GM12891 (cell line): ENCODE measurements at places on chromosomes 11 and 22.

DNA sequence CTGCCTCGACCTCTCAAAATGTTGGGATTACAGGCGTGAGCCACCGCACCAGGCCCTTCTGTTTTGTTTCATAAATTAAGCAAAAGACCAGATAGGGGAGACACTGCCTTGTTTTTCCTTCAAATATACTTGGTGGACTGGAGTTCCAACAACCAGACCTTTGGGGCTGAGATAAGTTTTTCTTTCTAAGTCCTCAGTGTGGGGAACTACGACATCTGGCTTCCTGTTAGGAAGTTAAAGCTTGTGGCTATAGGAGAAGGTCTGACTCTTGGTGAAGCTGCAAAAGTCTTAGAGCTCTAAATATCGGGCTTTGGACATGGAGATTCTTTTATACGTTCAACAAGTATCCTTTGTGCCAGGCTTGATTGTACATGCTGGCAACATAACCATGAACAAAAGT, 64.1 kb upstream of the EED start:
- no peak for DNase-seq

- DNase-seq = no peak
Observed at GRCh38 chr11:39960206-39960605, 1499.2 kb downstream of the LRRC4C start.

GRCh38 chr22:49322231-49322630, 505.4 kb downstream of the BRD1 start:
- no peak for DNase-seq

- DNase-seq = no peak
Observed at GRCh38 chr11:48169717-48170116, 46.9 kb upstream of the OR4B1 start.

DNA sequence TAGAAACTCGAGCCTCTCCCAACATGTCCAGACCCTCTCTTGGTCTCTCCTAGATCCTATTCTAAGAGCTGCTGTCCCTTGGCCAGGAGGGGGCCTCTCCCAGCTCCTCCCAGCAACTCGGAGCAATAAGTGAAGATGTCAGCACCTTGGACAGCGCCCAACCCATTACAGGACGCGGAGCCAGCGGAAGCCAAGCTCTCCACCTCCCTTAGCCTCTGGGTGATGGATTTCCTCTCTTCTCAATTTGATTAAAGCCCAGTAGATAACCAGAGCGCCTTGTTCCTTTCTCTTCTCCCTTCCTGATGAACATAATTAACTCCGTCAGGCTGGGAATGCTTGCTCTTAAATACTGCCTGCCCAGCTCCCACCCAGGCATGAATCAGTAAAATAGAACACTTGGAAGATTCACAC, 26.2 kb upstream of the TPBGL start:
- no peak for DNase-seq

- DNase-seq = peak; percentile 70
Observed at GRCh38 chr11:65558002-65558929, at the start of gene LTBP3. Gene LTBP3 (minus strand): TSS chr11:65558359. CDS start chr11:65557959, 400 bp downstream.

DNA sequence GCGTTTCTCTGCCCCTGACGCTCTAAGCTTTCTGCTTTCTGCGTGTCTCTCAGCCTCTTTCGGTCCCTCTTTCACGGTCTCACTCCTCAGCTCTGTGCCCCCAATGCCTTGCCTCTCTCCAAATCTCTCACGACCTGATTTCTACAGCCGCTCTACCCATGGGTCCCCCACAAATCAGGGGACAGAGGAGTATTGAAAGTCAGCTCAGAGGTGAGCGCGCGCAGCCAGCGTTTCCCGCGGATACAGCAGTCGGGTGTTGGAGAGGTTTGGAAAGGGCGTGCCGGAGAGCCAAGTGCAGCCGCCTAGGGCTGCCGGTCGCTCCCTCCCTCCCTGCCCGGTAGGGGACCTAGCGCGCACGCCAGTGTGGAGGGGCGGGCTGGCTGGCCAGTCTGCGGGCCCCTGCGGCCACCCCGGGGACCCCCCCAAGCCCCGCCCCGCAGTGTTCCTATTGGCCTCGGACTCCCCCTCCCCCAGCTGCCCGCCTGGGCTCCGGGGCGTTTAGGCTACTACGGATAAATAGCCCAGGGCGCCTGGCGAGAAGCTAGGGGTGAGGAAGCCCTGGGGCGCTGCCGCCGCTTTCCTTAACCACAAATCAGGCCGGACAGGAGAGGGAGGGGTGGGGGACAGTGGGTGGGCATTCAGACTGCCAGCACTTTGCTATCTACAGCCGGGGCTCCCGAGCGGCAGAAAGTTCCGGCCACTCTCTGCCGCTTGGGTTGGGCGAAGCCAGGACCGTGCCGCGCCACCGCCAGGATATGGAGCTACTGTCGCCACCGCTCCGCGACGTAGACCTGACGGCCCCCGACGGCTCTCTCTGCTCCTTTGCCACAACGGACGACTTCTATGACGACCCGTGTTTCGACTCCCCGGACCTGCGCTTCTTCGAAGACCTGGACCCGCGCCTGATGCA, at the start of gene MYOD1:
MYOD1 (plus strand) TSS at position 544 of the 910 bp plus-strand sequence; CDS start at position 756, 212 bp downstream.
- DNase-seq = no peak

DNA sequence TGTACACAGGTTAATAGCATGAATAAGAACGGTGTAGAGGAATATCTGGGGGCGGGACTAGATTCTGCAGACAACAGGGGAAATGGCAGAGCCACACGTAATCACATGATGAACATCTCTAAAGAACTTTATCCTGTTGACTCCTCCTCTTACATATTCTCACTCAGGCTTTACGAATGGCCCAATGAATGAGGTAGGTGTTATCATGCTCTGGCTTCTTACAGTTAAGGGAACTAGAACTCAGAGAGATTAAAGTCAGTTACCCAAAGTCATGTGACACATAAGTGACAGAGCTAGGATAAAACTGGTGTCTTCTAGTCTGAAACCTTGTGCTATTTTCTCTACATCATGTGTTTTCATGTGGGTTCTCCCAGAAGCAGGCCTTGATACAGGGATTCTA, 49.0 kb upstream of the BMAL1 start:
- no peak for DNase-seq

GRCh38 chr11:79189601-79190000, 251.2 kb downstream of the TENM4 start:
- DNase-seq = no peak

- DNase-seq = no peak
Observed at GRCh38 chr11:34134765-34135164, 29.3 kb downstream of the NAT10 start.

DNA sequence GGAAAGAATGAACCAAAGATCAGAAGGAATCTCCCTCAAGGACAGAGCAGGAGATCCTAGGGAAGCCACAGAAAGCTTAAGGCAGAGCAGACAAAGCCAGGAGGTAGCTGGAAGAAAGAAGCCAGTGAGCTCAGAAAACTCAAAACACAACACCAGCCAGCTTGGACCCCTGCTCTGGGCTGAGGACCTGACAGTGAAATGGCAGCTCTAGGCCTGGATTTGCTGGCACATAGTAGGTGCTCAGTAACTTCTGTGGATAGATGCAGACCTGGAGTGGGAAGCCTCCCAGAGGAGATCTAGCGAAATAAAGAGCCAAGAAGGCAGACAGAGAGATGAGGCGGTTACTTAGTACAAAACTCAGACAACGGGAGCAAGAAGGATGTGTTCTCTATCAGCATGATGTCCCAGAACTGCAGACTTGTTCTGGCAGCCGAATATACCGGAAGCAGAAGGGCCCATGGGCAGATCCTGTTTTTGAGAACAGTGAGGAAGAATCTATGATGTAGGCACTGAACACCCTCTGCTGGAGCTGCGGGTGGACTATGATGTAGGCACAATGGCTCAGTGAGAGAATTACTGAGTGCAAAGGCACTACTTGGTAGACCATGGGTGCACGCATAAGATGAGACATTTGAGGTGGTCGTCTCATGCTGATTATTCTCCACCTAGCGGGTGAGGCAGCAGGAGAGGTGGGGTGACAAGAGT, 4.8 kb downstream of the ROBO4 start:
- DNase-seq = peak; percentile 2

GRCh38 chr11:79439886-79440570, 802 bp downstream of the TENM4 start:
- DNase-seq = no peak

DNA sequence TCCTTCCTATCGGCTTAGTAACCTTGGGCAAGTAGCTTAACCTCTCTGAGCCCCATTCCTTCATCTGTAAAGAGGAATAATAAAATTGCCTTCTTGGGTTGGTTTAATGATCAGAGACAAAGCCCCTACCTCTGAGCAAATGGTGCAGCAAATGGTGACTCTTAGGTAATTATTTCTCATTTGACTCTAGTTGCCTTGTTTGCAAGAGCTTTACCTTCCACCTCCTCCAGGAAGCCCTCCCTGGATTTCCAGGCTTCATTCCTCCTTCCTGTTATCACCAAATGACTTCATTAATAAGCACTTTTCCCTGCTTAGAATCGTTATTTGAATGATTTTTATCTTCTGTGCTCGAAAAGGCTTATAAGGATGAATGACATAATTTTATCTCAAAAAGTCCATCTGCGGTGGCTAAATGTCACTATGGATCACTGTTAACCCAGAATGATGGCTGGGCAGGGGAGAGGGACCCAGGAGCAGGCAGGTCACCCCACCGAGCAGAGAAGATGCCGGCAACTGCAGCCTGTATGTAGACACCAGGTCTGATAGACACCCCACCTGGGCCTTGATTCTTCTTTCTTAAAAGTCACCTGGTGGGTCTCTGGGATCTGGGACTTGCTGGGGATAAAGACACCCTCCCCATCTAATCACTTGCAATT, 106.6 kb downstream of the TSPAN18 start:
- no peak for DNase-seq

DNA sequence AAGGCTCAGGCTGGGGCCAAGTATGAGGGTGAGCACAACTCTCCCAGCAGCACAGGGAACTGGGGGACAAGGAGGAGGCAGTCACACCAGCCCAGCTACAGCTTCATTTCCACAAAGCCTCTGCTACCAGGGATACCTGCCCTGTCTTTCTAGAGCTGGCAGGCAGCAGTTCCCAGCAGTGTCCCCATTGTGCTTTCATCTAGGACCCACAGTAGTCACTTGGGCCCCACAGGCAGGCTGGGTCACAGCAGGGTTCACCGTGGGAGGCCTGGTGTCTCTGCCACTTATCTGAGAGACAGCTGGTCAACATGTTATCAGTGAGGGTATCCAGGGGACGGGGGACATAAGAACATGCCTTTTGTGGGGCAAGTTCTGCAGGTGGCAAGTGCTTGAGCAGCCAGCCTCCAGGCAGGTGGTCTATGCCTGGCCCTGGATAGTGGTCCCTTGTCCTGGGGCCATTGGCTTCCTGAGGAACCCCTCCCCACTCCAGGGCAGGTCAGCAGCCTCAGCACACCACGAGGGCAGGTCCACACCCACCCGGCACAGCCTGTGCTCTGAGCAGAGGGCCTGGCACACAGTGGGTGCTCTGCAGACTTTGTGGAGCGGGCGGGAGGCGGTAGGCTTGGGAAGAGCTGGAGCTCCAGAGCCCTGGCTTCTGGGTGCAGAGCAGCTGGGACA, 29.9 kb downstream of the GNAZ start:
- no peak for DNase-seq

DNA sequence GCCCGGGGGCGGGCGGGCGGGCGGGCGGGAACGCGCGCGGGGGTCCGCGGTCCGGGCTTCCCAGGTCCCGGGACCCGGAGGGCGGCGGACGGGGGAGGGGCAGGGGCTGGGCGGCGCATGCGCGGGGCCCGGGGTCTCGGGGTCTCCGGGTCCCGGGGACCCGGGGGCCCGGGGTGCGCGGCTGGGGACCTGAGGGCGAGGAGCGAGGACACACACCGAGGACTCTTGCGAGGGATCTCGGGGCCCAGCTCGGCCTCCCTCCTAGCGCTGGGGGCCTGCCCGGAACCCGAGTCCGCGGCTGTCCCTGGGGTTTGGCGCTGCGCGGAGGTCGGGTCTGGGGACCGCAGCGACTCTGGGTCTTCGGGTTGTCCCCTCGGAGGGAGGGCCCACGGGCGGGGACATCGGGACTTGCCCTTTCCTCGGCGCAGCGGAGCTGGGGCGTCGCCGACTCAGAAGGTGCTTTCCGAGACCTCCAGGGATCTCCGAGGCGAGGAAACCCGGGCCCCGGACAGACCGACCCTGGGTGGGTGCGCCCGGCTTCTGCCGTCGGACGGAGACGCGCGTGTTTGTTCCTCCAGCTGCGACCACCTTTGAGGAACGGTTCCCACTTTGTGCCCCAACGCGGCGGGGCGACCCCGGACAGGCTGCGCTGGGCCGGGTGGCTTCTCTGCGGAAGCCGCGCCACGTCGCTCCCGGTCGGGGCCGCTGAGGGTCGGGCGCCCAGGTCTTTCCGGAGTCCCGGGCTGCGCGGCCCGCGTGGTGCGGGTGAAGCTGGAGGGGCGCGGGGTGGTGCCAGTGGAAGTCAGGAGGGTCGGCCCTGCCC, 540 bp downstream of the PPARA start:
- peak; percentile 74 for DNase-seq

DNA sequence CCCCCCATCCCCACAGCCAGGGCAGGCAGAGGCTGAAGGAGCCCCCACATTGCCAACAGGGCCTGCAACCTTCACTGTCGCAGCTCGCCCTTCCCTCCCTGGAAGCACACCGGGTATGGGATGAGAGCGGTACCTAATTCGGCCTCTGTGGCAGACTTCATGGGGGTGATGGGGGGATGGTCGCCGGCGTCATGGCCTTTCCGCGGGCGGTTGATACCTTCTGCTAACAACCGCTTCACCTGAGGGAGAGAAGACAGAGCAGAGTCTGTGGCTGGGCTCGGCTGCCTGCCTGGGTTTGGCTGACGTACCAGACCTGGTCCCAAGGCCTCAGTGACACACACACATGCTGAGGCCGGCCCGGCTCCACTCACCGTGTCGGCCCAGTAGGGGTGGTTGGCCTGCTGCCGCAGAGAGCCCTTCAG, 11.2 kb upstream of the PPM1F start:
- no peak for DNase-seq

- DNase-seq = no peak
Observed at GRCh38 chr11:34585735-34586487, 35.0 kb upstream of the EHF start.

GRCh38 chr11:114281388-114281956, 14.7 kb upstream of the NNMT start:
- no peak for DNase-seq

DNA sequence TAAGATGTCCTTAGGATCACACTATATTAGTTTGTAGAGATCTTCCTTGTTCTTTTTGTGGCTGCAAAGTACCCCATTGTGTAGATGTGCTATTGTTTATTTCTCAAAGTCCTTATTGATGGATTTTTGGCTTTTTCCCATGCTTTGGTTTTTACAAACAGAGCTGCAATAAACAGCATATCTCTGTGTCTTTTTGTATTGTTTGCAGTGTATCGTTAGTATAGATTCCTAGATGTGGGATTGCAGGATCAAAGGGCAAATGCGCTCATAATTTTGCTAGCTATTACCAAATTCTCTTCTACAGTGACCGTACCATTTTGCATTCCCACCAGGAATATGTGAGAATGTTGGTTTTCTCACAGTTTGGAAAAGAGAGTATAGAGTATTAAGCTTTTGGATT, 27.5 kb upstream of the FTH1 start:
- DNase-seq = no peak

DNA sequence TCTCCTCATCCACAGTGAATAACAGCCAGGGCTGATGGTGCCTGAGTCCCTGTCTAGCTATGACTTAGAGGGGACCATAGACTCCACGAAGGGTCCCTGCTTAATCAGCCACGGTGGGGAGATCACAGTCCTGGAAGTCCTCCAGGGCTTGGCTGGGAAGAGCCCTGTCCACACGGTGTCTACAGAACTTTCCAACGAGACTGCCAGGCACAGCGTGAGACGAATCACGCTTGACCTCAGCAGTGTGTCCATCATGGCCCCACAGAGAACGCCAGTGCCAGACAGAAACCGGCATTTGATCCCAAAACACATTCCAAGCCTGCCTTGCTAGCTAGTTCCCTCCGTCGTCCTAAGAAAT, 143.4 kb downstream of the CRYBB2 start:
- no peak for DNase-seq

GRCh38 chr22:33274214-33275072, 216.3 kb upstream of the SYN3 start:
- peak; percentile 44 for DNase-seq
